HepG2 (cell line): ENCODE measurements at places on chromosomes 7 and 10.

DNA sequence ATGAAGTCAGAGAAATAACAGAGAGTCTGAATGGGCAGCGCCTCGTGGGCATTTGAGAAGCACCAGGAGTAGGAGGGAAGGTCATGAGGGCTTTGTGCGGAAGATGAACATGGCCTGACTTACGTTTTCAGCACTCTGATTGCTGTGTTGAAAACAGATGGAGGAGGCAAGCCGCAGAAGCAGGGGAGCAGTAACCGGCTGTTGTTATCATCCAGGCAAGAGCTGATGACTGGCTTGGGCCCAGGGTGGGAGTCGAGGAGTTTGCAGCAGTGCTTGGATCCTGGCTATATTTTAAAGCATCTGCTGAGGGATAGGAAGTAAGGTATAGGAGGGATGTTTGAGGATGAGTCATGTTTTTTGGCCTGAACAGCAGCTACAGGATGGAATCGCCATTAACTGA is 12.7 kb upstream of the PDLIM1 start:
- no peaks in the 10 kb centered on the region for H3K36me3 ChIP-seq
- no peaks in the 10 kb centered on the region for H3K27me3 ChIP-seq

GRCh38 chr7:98553666-98554065 is 63.4 kb upstream of the NPTX2 start:
- H3K4me1 ChIP-seq, result no peaks in the 10 kb centered on the region
- no peak overlapping the region for H3K4me3 ChIP-seq
- H3K36me3 ChIP-seq, result no peaks in the 10 kb centered on the region
- DNase-seq, result no peak
- H3K27ac ChIP-seq, result no peak overlapping the region

GRCh38 chr7:81005254-81005653 is 86.4 kb upstream of the SEMA3C start:
- no peaks in the 10 kb centered on the region for H3K36me3 ChIP-seq
- no peak overlapping the region for H3K27ac ChIP-seq
- H3K27me3 ChIP-seq, result no peaks in the 10 kb centered on the region

DNA sequence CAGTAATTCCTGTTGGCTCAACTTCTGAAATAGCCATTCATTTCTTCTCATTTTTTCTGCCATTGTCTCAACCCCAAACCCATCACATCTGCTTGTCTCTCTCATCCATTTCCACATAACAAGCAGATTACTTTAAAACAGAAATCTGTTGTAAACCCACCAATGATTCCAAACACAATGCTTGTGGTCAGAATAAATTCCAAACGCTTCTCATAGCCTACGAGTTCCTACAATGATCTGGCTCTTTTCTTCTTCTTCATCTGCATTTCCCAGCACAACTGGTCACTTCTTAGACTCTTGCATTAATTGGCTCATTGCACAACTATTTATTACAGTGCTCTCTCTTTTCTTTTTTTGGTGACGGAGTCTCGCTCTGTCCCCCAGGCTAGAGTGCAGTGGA is 364.1 kb downstream of the GATA3 start:
- H3K27ac ChIP-seq, result no peak overlapping the region
- H3K36me3 ChIP-seq, result no peaks in the 10 kb centered on the region
- no peaks in the 10 kb centered on the region for H3K27me3 ChIP-seq

DNA sequence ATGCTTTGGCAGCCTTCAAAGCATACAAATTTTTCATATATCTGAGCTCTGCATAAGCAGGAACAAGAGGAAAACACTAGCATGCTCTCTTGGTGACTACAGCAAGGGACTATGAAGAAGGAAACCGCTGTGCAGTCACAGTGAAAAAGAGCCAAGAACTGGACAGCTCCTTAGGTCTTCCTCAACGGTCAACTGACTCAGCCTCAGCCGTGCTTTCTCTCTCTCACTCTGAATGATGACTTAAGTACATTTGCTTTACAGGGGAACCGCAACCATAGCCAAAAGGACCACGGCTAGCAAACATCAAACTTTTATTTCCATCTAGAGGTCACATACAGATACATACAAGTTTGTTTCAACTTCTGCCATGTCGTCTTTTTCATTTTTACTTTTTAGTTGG is 69.9 kb downstream of the HYCC1 start:
- DNase-seq, result no peak
- H3K27me3 ChIP-seq, result no peaks in the 10 kb centered on the region
- H3K27ac ChIP-seq, result no peak overlapping the region
- no peaks in the 10 kb centered on the region for H3K36me3 ChIP-seq
- no peak overlapping the region for H3K4me3 ChIP-seq
- peaks cover 6% of the 10 kb centered on the region; the same call in 1 of the 2 replicates for H3K4me1 ChIP-seq

DNA sequence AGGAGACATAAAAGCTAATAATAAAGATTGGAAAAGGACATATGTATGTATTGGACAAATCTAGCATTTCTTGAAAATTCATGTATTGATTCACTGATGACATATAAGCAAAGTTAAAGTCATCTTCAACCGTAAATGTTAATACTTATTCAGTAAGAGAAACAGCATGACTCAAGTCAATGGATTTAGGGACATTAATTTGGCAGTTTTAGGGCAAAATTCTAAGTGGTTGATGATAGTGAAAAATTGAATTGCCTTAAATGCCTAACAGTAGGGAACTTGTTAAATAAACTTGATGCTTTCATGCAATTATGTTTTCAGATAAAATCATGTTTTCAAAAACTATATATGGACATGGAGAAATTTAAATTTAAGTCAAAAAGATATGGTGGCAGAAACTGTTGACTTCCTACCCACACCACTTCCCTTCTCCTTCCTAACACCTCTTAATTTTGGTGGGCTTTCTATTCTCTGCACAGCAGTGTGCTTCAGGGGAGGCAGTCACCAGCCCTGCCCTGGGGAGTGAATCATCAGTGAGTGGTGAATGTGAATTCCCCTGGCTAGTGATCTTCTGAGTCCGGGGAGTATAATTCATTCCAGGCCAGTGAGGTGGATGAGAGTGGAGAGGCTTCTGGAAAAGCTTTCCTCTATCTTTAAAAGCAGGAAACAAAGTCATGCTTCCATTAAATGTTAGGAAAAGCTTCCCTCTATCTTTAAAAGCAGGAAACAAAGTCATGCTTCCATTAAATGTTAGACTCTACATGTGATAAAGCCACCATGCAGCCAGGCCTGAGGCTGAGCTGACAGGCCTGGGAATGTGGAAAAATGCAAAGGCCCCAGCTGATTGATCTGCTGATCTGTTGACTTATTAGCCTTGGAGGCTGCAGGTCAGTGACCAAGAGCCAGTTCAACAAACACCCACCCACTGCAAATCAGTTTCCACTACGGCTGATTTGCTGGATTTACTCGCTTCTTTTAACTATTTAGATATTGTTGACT is 25.2 kb upstream of the ITGB1 start:
- H3K27ac ChIP-seq, result peak overlapping the region; percentile 71
- no peaks in the 10 kb centered on the region for H3K36me3 ChIP-seq
- peaks cover 55% of the 10 kb centered on the region for H3K4me1 ChIP-seq

- peaks cover 15% of the 10 kb centered on the region; the same call in 1 of the 3 replicates for H3K27me3 ChIP-seq
- H3K4me1 ChIP-seq, result no peaks in the 10 kb centered on the region
- H3K4me3 ChIP-seq, result no peak overlapping the region
Measured at GRCh38 chr10:118807512-118808305, 52.9 kb upstream of the CACUL1 start.
